Left ventricle myocardium superior (tissue), 1 donor: ENCODE measurements at places on chromosomes 1 and 21. TPM values are rescaled to one million over a fixed set of nuclear protein-coding genes. Genes with fewer than 3 reads are reported as not detected.

Gene HPDL
- not detected for total RNA-seq

Gene TEX38
- total RNA-seq, result not detected

Gene TOMM40L
- total RNA-seq, result 41.8 TPM

Gene IER5
- total RNA-seq, result 15.9 TPM

Gene PPT1
- 38.9 TPM for total RNA-seq

Gene TPTE
- not detected for total RNA-seq

Gene RIPPLY3
- total RNA-seq, result not detected

Gene RIPK4
- 0.17 TPM for total RNA-seq

Gene TM2D1
- 33.0 TPM for total RNA-seq

Gene ACTL8
- total RNA-seq, result not detected

Gene RAP1GAP
- 3.4 TPM for total RNA-seq
